B cell (primary cell): ENCODE measurements at places on chromosomes 13 and 19. TPM values are rescaled to one million over a fixed set of nuclear protein-coding genes. Genes with fewer than 3 reads are reported as not detected.

Gene TNNI3
- not detected in 2 replicates for total RNA-seq

Gene NAPSA
- 3.5 and 4.7 TPM in 2 replicates for total RNA-seq

Gene SCN1B
- 0.49 and 0.52 TPM in 2 replicates for total RNA-seq

Gene LIN7B
- total RNA-seq: 12.4 and 13.1 TPM in 2 replicates

Gene NLRP11
- total RNA-seq: 0.12 TPM in 1 of 2 replicates, not detected in the other

DNA sequence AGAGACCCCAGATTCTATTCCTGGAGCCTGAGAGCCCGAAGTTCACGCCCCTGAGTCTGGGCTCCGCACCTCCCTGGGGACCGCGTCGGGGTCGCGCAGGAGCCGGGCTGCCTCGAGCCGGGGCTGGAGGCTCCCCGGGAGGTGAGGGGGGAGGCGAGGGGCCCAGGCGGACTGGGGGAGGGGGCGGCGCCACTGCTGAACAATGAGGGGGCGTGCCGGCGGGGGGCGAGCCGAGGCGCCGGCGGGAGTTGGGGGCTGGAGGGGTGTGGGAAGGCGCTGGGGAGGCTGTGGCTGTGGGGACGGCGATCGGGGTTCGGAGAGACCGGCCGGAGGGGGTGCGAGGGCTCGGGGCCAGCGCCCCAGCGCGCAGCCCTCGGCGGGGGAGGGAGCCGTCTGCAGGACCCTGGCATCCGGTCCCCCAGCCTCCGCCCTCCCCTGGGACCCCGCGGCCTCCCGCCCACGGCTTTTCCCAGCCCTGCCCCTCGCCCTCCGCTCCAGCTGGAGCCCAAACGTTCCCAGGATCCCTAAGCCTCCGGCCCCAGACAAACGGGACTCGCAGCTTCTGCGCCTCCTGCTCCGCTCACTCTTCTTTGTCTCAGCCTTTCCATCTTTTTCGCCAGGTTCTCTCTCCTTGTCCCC is 922 bp downstream of the PLEKHG2 start:
- H3K27me3 ChIP-seq: no peaks in the 10 kb centered on the region
- DNase-seq: peak; percentile 62
- peaks cover 24% of the 10 kb centered on the region for H3K4me1 ChIP-seq
- peak overlapping the region; percentile 96 for H3K27ac ChIP-seq

DNA sequence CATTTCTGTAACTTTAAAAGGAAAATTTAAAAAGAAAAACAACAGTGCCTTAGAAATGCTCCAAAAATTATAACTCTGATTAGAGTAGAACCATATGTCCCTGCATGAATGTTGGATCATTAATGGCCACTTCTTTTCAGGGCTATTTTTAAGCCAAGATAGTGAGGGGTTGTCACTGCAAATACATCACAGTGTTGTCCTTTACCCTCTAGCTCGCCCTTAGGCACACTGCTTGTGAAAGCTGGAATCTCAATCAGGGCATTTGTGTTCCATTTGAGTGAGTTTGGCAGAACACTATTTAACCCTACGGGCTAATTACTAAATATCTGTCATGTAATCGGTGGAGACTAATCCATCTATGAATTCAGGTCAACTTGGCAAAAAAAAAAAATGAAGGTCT is 212.2 kb downstream of the NHLRC3 start:
- no peaks in the 10 kb centered on the region for H3K36me3 ChIP-seq
- H3K4me3 ChIP-seq: no peak overlapping the region
- DNase-seq: no peak
- no peaks in the 10 kb centered on the region for H3K4me1 ChIP-seq
- H3K27me3 ChIP-seq: no peaks in the 10 kb centered on the region

DNA sequence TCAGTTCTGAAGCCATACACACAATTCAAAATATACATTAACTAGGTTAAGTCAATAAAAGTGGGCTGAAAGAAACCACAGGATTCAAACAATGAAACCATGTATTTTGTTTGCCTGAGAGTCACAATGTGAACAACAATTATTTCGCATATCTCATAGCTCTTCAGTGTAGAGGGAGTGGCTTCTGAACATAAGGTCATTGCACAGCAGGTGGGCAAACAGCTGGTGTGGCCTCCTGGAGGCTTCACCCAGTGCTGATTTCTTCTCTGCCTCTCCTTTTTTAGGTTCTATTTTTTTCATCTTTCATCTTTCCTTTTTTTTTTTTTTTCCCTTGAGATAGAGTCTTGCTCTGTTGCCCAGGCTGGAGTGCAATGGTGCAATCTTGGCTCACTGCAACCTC is 40.4 kb upstream of the ZNF254 start:
- no peak overlapping the region for H3K27ac ChIP-seq
- no peaks in the 10 kb centered on the region for H3K4me1 ChIP-seq
- H3K27me3 ChIP-seq: no peaks in the 10 kb centered on the region
- DNase-seq: no peak
- peaks cover 41% of the 10 kb centered on the region for H3K36me3 ChIP-seq
